ENCODE measurements at places on chromosomes 16 and 17.

- no peak for DNase-seq
Measured at GRCh38 chr17:48722201-48722907, at the start of gene PRAC1. TSS of gene PRAC1 (minus strand) at chr17:48722518. CDS start at chr17:48722392, 126 bp downstream.

DNA sequence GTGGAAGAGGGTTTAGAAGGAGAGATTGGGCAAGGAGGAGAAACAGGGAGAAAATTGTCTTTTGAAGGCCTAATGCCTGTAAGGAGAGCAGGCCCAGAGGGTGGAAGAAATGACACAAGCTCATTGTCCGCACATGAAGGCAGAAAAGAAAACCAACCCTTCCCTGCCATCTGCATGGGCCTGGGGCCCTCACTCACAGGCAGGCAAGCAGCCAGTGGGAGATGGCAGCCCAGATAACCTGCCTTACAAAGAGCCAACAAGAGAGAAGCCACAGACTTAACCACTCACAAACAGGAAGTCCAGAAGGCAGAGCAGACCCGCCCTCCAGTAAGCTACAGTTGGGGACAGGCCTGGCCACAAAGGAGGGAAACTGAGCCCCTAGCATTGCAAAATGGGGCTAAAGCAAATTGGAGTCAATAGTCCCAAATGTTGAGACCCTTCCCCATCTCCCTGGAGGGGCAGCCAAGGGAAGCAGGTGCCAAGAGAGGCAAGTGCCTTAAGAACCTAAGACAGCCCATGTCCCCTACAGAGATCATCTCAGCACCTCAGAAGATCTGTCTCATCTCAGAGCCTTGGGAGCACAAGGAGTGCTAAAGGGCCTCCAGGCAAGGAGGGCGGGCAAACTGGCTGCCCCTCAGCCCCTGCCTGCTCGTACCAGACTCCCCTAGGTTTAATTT, 7.3 kb upstream of the TSPOAP1 start:
- DNase-seq = no peak

GRCh38 chr17:17525956-17526355, 29.8 kb upstream of the RASD1 start:
- no peak for DNase-seq

DNA sequence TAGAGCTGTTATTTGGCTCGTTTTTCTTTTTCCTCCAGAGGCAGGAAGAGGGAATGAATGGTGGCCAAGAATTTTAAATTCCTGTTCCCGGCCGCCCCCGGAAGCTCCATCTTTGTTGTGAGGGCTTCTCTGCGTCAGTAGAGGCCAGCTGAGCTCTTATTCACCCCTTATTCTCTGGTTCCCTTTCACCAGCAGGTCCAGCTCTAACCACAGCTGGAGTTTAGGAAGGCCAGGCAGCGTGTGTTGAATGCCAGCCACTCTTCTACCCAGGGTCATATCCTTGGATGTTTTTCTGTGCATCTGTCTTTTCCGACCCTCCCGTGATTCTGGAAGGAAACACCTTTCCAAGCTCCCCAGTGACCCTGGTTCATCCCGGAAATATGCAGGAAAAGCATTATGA, 570.5 kb downstream of the WWOX start:
- DNase-seq = no peak

GRCh38 chr17:45841883-45842525, 2.7 kb upstream of the SPPL2C start:
- no peak for DNase-seq

DNA sequence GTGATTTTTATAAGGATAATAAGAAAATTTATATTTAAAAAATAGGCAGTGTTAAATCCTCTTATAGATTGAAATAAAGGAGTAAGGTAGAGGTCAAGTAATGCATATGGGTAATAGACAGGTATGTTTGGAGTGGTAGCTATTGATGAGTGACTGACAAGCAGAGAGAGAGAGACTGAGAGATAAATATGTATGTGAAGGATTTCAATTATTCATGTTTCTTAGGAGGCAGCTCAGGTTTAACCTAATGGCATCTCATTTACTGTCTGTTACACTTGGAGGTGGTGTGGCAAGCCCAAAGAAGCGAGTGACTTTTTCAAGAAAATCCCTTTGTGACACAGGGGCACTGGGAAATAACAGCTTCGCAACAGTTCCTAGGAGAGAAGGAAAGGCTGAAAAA, 120.2 kb downstream of the KIF2B start:
- no peak for DNase-seq

DNA sequence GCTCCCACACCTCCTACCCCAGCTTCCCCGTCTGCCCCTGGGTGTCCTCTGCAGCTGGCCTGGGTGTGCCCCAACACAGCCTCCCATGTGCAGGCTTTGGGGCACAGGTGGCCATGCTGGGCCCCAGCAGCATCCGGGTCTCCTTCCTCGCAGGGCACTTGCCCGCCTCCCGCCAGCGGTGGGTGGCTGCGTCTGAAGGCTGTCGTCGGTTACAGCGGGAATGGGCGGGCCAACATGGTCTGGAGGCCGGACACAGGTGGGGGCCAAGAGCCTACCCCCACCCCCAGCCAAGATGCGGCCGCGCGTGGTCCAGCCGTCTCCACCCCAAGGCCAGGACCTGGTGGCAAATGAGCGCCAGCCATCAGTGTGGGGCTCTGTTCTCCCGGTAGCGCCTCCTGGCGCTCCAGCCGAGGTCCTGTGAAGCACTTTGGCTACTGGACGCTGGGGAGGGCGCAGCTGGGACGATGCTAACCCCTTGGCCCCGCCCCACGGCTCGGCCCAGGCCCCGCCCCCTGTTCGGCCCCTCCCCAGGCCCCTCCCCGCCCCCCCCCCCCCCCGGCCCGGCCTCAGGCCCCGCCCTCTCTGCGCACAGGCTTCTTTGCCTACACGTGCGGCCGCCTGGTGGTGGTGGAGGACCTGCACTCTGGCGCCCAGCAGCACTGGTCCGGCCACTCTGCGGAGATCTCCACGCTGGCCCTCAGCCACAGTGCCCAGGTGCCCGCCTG, 7.3 kb upstream of the RHOT2 start:
- peak; percentile 40 for DNase-seq

DNA sequence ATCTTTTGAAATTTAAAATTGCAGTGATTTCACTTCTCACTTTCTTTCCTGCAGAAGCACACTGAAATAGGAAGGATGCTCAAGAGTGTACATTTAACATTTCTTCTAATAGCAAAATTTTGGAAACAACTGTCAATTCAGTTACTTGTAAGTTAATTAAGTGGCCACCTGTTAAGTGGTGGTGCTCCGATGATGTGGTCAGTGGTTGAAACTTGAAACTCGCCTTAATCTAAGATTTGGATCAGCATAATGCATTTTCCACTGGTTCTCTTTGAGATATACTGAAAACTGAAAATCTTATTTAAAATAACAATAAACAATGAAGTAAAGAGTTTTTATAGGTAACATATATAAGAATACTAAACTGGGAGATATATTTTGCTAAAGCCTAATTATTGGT, 7.0 kb upstream of the MYH8 start:
- no peak for DNase-seq

- no peak for DNase-seq
Measured at GRCh38 chr16:19011169-19011731, 27.5 kb downstream of the TMC7 start.

DNA sequence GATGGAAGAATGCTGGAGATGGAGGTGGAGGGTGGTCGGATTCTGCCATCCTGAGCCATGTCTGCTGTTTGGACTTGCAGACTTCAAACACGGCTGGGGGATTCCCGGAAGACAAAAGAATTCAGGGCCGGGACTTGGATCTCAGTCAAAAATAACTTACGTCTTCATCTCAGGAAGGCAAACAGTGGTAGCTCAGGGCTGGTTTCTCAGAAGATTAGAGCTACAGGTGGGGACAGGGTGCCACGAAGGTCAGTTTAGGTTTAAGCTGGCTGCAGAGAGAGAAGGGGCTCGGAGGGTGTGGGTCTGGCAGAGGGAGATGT, 4.3 kb upstream of the RHBDL3 start:
- no peak for DNase-seq
